CD4-positive, alpha-beta T cell treated with Interleukin-15 for 1 hour (primary cell): ENCODE measurements at places on chromosomes 3 and 15.

DNA sequence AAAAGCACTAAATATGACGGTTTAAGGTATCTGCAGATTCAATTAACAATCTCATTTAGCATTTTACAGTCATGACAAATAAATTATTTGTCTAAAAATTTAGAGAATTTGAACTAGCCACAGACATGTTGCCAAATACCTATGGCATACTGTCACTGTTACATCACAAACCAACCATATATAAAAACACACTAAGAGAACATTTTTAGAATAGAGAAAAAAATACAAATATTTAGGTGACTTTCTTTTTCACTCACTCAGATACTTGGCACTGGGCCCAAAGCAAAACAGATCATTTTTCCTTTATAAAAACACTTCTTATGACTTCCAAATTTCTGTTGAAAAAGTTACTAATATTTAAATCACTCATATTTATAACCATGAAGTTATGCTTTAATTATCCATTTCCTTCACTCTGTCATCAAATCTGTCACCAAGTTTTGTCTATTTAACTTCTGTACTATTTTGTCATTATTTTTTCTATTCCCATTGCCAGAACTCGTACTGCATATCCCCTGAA is 644.7 kb downstream of the OTOL1 start:
- DNase-seq, result no peak

GRCh38 chr3:187769771-187770170 is 24.5 kb upstream of the BCL6 start:
- no peak for DNase-seq

DNA sequence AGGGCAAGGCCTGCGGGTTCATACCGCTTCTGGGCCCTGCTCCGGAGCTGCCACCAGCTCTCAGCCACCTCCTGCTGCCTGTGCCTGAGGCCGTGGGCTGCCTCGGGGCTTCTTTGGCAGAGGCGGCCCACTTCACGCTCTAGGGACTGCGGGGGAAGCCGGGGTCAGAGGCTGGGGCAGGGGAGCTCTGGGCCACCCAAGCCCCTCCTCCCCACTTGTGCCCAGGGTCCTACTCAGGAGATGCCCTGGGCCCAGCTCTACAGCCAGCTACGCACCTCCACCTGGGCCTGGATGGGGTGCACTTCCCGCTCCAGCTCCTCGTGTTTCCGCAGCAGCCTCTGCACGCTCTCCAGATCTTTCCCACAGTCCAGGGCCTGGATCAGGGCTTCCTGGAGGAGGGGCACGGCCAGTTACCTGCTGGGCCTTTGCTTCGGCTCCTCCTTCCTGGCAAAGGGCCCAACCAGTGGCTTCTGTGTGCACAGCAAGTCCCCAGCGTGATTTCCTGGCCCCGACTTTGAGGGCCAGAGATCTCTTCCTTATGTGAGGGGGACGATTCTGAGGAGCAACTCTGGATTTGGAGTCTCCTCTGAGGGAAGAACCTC is 24.0 kb downstream of the PLA2G4B start:
- DNase-seq, result no peak

- DNase-seq, result no peak
Measured at GRCh38 chr3:115790759-115791158, 167.4 kb downstream of the GAP43 start.

- no peak for DNase-seq
Measured at GRCh38 chr3:12512534-12513118, 28.3 kb downstream of the TSEN2 start.
